Posterior cingulate gyrus (tissue), 11 donors: ENCODE measurements at places on chromosomes 2 and 18.
A peak's percentile ranks its signal among the peaks of the same experiment; 100 is the strongest.

DNA sequence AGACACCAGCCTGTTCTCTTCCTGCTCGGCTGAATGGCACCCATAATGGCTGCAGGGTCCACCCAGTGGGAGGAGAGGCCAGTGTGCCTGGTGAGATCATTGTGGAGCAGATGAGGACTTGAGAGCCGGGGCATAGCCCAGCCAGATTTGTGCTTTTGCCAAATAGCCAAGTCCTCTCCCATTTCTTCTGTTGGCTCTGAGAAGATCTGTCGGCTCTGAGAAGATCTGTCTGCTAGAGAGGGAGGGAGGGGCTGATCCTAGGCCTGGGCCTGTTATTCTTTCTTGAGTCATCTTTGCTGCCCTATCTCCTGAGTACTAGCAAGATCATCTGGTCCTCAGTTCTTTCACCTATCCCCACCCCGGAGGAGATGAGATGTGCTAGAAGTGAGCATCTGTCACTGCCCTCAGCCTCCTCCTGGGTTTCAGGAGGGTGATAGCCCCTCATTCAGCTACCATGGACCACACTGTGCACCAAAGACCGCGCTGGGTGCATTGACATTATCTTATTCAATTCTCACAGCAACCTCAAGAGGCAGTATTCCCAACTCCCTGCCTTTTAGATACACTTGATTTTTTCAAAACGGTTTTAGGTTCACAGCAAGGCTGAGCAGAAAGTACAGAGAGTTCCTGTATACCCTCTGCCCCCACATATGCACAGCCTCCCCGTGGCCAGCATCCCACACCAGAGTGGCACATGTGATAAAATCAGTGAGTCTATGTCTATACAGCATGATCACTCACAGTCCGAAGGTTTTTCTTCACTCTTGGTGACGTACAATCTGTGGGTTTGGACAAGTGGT is 98.6 kb downstream of the CAPN13 start:
- no peak for DNase-seq

DNA sequence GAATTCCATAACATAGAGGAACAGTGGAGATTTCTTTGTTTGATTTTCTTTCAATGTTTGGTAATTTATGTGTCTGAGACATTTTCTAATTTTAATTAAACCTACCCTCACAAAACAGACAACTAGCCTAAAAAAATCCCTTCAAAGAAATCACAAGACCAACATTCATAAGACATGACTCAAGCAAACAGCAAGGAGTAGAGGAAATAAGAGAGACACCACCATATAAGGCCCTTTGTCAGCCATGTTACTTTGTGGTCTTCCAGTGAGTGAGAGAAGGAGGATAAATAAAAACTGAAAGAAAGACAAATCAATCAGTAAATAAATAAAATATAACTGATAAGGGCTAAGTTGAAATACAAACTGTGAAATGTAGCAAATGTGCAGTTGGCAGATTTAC is 830.8 kb upstream of the SLC39A10 start:
- no peak for DNase-seq

GRCh38 chr2:70645733-70646419 is 92.2 kb upstream of the TGFA start:
- DNase-seq: no peak

- no peak for DNase-seq
These were observed 1.2 kb downstream of the M1AP start for GRCh38 chr2:74646834-74647482.

- peak; percentile 67 for DNase-seq
These were observed 203.0 kb downstream of the SOCS6 start for GRCh38 chr18:70491734-70492348.

DNA sequence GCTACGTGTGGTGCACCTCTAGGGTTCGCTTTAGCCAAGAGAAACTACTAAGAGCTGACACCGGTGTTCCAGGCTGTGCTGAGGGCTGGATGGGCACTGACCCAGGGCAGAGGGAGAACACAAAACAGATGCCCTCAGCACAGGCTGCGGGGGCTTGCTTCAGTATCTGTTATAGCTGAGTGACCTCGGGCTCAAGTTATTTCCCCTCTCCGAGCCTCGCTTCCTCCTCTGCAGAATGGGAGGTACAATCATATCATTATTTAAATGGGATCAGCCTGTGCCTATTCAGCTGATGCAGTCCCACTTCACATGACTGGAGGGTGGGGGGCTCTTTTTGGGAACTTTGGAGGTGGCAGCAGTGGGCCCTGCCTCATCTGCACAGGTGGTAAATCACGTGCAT is 156.1 kb upstream of the APCDD1 start:
- no peak for DNase-seq

- no peak for DNase-seq
These were observed 19.4 kb upstream of the RNF138 start for GRCh38 chr18:32072321-32072720.

DNA sequence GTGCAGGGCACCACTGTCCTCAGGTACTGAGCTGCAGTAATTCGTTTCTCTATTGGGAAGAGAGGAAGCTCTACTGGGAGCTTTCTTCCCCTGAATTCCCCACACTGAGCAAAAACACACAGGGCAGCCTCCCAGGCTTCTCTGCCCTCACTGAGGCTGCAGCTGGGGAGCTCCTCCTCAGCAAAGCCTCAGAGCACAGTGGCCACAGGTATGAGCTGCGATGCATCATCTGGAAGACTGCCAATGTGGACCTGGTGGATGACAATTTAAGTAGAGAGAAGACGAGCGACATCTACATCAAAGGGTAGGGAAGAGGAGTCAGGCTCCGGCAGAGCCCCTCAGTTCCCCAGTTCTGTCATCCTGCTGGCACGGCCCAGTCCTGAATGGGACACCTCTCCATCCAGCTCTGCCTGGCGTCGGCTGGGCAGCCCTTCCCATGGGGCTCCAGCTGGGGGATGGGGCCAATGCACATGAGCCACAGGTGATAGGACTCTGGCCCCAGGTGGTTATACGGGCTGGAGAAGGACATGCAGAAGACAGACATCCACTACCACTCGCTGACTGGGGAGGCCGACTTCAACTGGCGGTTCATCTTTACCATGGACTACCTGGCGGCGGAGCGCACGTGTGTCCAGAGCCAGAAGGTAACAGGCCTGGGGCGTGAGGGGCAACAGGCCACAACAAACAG is 37.6 kb downstream of the LMAN2L start:
- no peak for DNase-seq

DNA sequence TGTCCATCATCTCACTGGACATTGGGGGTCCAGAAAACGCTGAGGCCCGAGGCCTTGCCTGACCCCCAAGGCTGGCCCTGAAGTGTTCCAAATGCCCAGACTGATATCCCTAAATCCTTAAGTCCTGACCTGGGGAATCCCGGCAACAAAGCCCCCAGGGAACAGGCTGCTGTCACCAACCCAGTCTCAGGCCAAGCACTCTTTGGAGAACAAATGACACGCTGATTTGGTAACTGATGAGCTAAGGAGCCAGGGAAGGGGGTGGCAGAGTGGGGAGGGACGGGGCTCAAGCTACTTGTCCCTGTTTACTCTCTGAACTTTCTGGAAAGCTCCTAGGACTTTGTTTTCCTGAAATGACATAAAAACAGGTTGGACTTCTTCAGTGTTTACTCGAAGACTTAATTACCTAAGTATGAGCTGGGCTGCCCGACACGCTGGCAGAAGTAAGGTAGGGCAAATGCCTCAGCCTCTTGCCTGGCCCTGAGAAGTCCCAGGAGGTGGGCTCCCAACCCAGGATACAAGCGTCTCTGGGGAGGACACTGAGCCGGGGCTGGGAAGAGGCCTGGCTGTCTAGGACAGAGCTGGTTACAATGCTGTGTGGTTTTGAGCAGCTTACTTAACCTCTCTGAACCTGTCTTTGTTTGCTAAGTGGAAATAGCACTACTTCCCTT is 105.5 kb upstream of the GLI2 start:
- no peak for DNase-seq

GRCh38 chr2:106054880-106055655 is 139.0 kb downstream of the UXS1 start:
- DNase-seq: no peak
